GM12878 (cell line): ENCODE measurements at places on chromosomes 16 and 17. TPM values are rescaled to one million over a fixed set of nuclear protein-coding genes. Genes with fewer than 3 reads are reported as not detected.

The EPX gene
- not detected in 2 replicates for total RNA-seq

The MMP2 gene
- total RNA-seq: 0.35 and 0.80 TPM in 2 replicates

The GPR139 gene
- not detected in 2 replicates for total RNA-seq

The DNASE1L2 gene
- 0.93 and 1.5 TPM in 2 replicates for total RNA-seq

The CCL3 gene
- 189 and 197 TPM in 2 replicates for total RNA-seq
